ENCODE measurements at places on chromosomes 6 and 20.
A peak's percentile ranks its signal among the peaks of the same experiment; 100 is the strongest.

GRCh38 chr20:8545212-8545611 is 413.1 kb downstream of the PLCB1 start:
- no peaks in the 10 kb centered on the region for H3K27me3 ChIP-seq
- ATAC-seq = no peak
- no peaks in the 10 kb centered on the region for H3K36me3 ChIP-seq

GRCh38 chr20:6339176-6339575 is 216.3 kb upstream of the FERMT1 start:
- H3K36me3 ChIP-seq = no peaks in the 10 kb centered on the region
- ATAC-seq = no peak
- H3K4me1 ChIP-seq = no peaks in the 10 kb centered on the region
- no peak overlapping the region for H3K4me3 ChIP-seq

DNA sequence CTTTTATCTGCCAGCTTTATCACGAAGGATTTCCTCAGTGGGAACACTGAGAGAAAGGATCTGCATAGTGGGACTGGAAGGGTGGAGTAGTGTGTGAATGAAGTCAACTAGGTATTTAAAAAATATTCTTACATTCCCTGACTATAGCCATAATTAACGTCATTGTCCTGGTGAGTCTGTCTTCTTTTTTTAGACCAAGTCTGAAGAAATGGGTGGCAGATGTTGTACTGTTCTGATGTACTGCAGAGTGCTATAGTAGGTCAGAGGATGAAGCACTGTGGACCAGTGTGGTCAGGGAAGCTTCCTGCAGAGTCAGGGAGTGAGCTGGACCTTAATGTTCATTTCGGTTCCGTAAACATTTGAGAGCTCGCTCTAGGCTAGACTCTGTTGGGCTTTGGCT is 11.9 kb downstream of the TULP4 start:
- H3K27me3 ChIP-seq = no peaks in the 10 kb centered on the region
- no peaks in the 10 kb centered on the region for H3K4me1 ChIP-seq
- no peak overlapping the region for H3K4me3 ChIP-seq
- no peak for ATAC-seq

GRCh38 chr6:104540743-104541142 is 319.0 kb downstream of the HACE1 start:
- H3K27me3 ChIP-seq = no peaks in the 10 kb centered on the region
- ATAC-seq = no peak
- no peak overlapping the region for H3K4me3 ChIP-seq
- H3K27ac ChIP-seq = no peak overlapping the region
- H3K36me3 ChIP-seq = no peaks in the 10 kb centered on the region

- no peak for ATAC-seq
- no peaks in the 10 kb centered on the region for H3K4me1 ChIP-seq
- H3K27me3 ChIP-seq = no peaks in the 10 kb centered on the region
- no peak overlapping the region for H3K4me3 ChIP-seq
These were observed 148.0 kb downstream of the EPM2A start for GRCh38 chr6:145587334-145587733.

GRCh38 chr20:11387189-11387754 is 530.4 kb upstream of the BTBD3 start:
- no peaks in the 10 kb centered on the region for H3K36me3 ChIP-seq
- no peak for ATAC-seq
- H3K27me3 ChIP-seq = no peaks in the 10 kb centered on the region
- no peaks in the 10 kb centered on the region for H3K4me1 ChIP-seq
- no peak overlapping the region for H3K27ac ChIP-seq

GRCh38 chr6:132188556-132189264 is 212.6 kb downstream of the MOXD1 start:
- H3K36me3 ChIP-seq = no peaks in the 10 kb centered on the region
- H3K4me3 ChIP-seq = no peak overlapping the region
- ATAC-seq = no peak
- no peak overlapping the region for H3K27ac ChIP-seq

GRCh38 chr20:16864963-16865362 is 116.8 kb downstream of the OTOR start:
- H3K36me3 ChIP-seq = no peaks in the 10 kb centered on the region
- no peak for ATAC-seq
- no peaks in the 10 kb centered on the region for H3K27me3 ChIP-seq
- no peak overlapping the region for H3K4me3 ChIP-seq

DNA sequence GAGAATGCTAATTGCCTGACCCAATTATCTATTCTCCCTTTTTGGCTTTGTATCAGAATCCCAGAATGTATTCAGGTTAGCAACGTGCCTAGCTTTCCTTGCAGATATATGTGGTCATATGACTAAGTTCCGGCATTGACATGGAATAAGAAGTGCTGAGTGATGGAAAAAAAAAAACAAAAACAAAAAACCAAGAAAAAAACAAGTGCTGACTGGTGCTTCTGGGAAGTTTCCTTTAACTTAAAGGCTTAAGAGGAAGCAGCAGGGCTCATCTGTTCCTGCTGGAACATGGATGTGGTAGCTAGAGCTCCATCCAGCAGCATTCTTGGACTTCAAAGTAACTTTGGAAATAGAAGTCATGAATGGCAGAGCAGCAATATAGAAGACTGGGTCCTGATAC is 10.4 kb upstream of the RPF2 start:
- no peaks in the 10 kb centered on the region for H3K27me3 ChIP-seq
- no peaks in the 10 kb centered on the region for H3K4me1 ChIP-seq
- no peak overlapping the region for H3K4me3 ChIP-seq
- peaks cover 27% of the 10 kb centered on the region for H3K36me3 ChIP-seq

DNA sequence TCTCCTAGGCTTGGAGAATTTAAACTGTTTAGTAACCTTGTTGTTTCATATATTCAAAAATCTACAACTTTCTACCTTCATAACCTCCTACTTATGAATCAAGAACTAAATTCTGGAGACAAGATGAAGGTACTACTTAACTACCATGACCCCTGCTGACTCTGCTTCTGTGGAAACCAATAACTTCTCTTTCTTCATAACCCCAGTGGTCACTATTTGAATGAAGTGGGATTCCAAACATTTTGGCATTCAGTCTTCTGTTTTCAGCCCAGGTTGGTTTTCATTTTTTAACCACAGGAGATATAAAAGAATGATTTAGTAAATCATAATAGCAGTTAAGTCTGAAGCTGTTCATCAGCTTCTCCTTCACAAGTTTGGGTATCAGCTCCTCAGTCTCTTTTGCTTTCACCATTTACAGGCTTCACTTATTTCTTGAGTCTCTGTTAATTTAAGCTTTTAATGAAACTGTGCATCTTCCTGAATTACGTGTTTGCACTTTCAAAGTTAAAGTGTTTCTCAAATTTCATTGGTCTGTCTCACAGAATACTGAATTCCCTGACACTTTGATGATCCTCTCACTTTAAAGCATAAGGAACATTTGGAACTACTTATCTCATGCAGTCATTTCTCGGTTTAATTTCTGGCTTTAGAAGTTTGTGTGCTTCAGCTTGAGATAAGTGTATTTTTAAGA is 9.5 kb downstream of the SENP6 start:
- H3K27ac ChIP-seq = no peak overlapping the region
- H3K4me1 ChIP-seq = peaks cover 21% of the 10 kb centered on the region
- ATAC-seq = no peak
- H3K36me3 ChIP-seq = no peaks in the 10 kb centered on the region
- no peaks in the 10 kb centered on the region for H3K27me3 ChIP-seq

DNA sequence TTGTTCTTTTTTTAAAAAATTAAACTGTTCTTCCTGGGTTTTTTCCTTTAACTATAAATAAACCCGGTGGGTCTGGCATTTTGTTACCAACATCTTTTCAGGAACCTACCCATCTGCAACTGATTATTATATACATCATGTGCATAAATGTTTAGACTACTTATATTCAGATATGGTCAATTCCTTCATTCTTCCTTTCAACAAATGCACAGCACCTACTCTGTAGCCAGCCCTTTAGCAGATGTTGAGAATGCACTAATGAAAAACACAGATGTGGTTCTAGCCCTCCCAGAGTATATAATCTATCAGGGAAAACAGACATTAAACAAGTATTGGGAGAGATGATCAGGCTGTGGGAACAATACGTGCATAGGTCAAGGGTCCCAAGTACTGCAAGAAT is 237.1 kb downstream of the UST start:
- H3K27me3 ChIP-seq = no peaks in the 10 kb centered on the region
- H3K4me3 ChIP-seq = no peak overlapping the region
- ATAC-seq = no peak
- H3K36me3 ChIP-seq = no peaks in the 10 kb centered on the region
- H3K4me1 ChIP-seq = peaks cover 6% of the 10 kb centered on the region

GRCh38 chr6:35057449-35058357 is 83.4 kb downstream of the TCP11 start:
- peaks cover 92% of the 10 kb centered on the region for H3K36me3 ChIP-seq
- H3K4me3 ChIP-seq = no peak overlapping the region
- H3K27me3 ChIP-seq = no peaks in the 10 kb centered on the region
- peaks cover 19% of the 10 kb centered on the region for H3K4me1 ChIP-seq
- ATAC-seq = peak; percentile 77

- peaks cover 99% of the 10 kb centered on the region for H3K36me3 ChIP-seq
- H3K27me3 ChIP-seq = no peaks in the 10 kb centered on the region
- ATAC-seq = no peak
- no peak overlapping the region for H3K27ac ChIP-seq
- no peaks in the 10 kb centered on the region for H3K4me1 ChIP-seq
These were observed 10.6 kb downstream of the POFUT1 start for GRCh38 chr20:32218156-32218900.

- H3K27ac ChIP-seq = peak overlapping the region; percentile 93
- peaks cover 3% of the 10 kb centered on the region for H3K4me1 ChIP-seq
- H3K4me3 ChIP-seq = no peak overlapping the region
- H3K36me3 ChIP-seq = no peaks in the 10 kb centered on the region
- H3K27me3 ChIP-seq = no peaks in the 10 kb centered on the region
- ATAC-seq = no peak
These were observed 1.5 kb upstream of the MSH5 start for GRCh38 chr6:31737991-31738979.

GRCh38 chr6:139325686-139326085 is 33.9 kb upstream of the TXLNB start:
- H3K36me3 ChIP-seq = no peaks in the 10 kb centered on the region
- H3K27me3 ChIP-seq = no peaks in the 10 kb centered on the region
- H3K4me1 ChIP-seq = no peaks in the 10 kb centered on the region
- no peak for ATAC-seq
- H3K4me3 ChIP-seq = no peak overlapping the region
- peak overlapping the region; percentile 23 for H3K27ac ChIP-seq

- no peak overlapping the region for H3K27ac ChIP-seq
- no peak overlapping the region for H3K4me3 ChIP-seq
- ATAC-seq = no peak
- peaks cover 16% of the 10 kb centered on the region for H3K27me3 ChIP-seq
- no peaks in the 10 kb centered on the region for H3K36me3 ChIP-seq
- no peaks in the 10 kb centered on the region for H3K4me1 ChIP-seq
These were observed 3.9 kb upstream of the FAM83C start for GRCh38 chr20:35296101-35296554.

GRCh38 chr6:6680526-6680925 is 92.0 kb downstream of the LY86 start:
- no peak for ATAC-seq
- H3K4me1 ChIP-seq = peaks cover 8% of the 10 kb centered on the region
- H3K36me3 ChIP-seq = no peaks in the 10 kb centered on the region
- H3K27ac ChIP-seq = no peak overlapping the region
- H3K4me3 ChIP-seq = no peak overlapping the region
- no peaks in the 10 kb centered on the region for H3K27me3 ChIP-seq

GRCh38 chr6:2038092-2038491 is 207.3 kb downstream of the GMDS start:
- no peak overlapping the region for H3K27ac ChIP-seq
- no peak overlapping the region for H3K4me3 ChIP-seq
- H3K36me3 ChIP-seq = no peaks in the 10 kb centered on the region
- no peak for ATAC-seq

- H3K27ac ChIP-seq = no peak overlapping the region
- H3K4me3 ChIP-seq = no peak overlapping the region
These were observed 189.7 kb upstream of the PMEPA1 start for GRCh38 chr20:57899554-57899953.

GRCh38 chr6:75874224-75874623 is 125.2 kb downstream of the MYO6 start:
- no peak overlapping the region for H3K27ac ChIP-seq
- H3K4me3 ChIP-seq = no peak overlapping the region
- ATAC-seq = no peak
- H3K4me1 ChIP-seq = no peaks in the 10 kb centered on the region
- H3K36me3 ChIP-seq = peaks cover 58% of the 10 kb centered on the region
- no peaks in the 10 kb centered on the region for H3K27me3 ChIP-seq

DNA sequence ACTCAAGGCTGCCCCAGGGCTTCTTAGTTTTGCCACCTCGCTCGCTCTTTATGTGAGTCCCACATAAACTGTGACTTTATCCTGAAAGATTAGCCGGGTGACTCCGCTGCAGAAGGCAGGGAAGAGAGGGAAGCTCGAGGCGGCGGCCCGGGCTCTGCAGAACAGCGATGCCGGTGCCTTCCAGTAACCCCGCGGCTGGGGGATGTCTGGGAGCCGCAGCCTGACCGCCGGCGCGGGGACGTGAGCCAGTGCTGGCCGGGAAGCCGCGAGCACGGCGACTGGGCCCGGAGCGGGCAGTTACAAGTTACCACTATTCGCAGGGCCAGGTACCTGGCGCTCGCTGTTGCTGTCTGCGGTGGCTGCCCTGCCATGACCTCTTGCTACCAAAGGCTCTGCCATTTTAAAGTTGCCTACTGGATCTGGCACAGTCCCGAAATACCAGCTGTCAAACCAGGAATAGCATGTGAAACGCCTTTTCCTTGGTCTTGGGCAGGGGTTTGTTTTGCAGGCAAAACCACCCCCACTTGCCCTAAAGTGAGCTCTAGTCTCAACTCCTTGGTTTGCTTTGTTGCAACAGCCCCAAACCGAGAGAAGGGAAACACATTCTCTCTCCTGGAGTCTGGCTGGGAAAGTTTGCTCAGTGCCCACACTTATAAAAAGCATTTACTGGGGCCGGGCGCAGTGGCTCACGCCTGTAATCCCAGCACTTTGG is 124.0 kb upstream of the SLC2A12 start:
- H3K27ac ChIP-seq = peak overlapping the region; percentile 92
- peaks cover 22% of the 10 kb centered on the region for H3K36me3 ChIP-seq
- H3K4me3 ChIP-seq = peak overlapping the region; percentile 59
- no peaks in the 10 kb centered on the region for H3K4me1 ChIP-seq
- ATAC-seq = no peak

GRCh38 chr6:148548749-148549140 is 198.1 kb upstream of the UST start:
- H3K4me1 ChIP-seq = no peaks in the 10 kb centered on the region
- no peaks in the 10 kb centered on the region for H3K27me3 ChIP-seq
- H3K4me3 ChIP-seq = no peak overlapping the region
- no peak for ATAC-seq
